ENCODE measurements at places on chromosomes 2 and 18.

DNA sequence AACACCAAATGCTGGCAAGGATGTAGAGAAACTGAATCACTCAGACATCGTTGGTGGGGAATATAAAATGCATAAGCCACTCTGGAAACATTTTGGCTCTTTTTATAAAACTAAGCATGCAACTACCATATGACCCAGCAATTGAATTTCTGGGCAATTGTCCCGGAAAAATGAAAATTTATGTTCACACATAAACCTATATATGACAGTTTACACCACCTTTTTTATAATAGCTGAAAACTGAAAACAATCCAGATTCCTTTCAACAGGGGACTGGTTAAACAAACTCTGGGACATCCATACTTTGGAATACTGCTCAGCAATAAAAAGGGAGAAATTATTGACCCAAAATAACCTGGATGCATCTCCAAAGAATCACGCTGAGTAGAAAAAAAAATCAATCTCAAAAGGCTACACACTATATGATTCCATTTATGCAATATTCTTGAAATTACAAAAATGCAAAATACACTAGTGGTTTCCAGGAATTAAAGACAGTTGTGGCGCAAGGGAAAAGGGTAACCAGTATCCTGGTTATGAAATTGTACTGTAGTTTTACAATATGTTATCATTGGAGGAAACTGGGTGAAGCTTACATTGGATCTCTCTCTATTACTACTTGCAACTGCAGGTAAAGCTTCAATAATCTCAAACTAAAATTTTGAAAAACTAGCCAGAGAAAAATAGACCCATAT, 130.2 kb upstream of the PID1 start:
- no peak for DNase-seq

DNA sequence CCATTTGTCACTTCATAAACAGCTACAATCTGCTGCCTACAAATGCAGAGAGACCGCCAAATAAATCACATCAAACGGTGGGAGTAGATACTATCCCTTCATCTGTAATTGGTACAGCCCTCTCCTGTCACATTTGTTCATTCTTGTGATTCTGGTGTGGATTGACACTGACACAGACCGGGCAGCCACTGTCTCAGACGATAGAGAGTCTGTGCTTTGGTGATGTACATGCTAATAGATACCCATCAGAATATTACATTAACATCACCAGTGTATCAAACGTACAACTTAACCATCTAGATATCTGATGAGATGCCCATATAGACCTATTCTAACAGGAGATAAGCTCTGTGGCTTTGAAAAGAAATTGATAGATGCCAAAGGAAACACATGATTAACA, 419.7 kb upstream of the ZEB2 start:
- DNase-seq, result no peak

DNA sequence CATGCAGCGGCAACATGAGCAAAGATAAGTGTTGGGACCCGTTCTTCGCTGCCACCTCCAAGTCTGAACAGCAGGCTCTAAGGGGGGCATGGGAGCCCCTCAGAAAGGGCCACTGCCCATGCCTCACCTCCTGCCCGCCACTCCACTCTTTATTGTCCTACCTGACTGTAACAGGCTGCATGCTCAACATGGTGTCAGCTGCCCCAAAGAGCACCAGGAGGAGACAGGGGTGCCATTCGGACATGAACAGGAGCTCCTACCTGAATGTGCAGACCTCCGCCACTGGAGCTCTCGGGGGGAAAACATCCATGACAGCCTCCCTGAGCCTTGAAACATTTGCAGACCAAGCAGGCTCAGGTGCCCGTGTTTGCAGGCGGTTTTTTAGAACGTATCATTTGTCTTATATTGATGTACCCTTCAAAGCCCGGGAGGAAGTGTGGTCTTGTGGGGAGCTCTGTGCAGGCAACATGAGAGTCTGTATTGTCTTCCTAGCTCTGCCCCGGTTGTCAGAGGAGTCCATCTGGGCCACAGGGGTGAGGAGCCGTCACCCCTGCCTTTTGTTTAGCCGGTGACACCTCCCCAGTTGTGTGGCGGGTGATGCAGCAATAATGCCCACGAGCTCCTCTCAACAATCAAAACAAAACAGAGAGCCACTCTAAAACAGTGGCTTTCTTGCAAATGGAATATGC, 35.1 kb upstream of the CD8A start:
- no peak for DNase-seq

DNA sequence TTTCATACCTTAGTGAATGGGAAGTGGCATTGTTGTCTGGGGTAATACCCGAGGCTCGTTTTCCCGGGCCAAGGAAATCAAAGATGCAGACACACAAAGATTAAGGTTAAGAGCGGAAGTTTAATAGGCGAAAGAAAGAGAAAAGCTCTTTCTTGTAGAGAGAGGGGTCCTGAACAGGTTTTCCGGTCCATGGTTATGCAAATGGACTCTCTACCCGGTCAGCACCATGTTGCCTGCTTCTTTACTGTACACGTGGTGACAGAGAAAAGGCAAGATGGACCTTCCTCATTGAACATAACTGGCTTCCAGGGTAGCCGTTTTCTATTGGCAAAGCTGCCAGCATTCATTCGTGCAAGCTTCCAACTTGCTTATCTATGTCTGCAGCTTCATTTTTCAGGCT, 2063.5 kb downstream of the SUCLG1 start:
- no peak for DNase-seq

- no peak for DNase-seq
Observed at GRCh38 chr18:56233595-56233994, 404.8 kb downstream of the TXNL1 start.

DNA sequence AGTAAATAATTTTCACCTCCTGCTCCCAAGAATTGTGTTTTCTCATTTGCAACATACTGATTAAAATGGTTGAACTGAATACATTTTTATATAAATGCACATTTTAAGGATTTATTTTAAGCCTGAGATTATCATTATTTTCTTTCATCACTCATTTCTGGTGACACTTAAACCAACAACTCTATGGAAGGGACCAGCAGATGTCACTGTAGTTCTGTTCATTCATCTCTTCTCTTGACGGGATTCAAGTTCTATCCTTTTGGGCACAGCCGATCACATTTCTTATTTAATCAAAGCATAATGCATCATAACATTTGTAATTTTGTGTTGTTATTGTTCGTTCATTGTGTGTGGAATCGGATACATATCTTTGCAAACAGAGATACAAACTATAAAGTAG, 417.9 kb downstream of the HRH4 start:
- DNase-seq, result no peak

GRCh38 chr2:25297738-25298137, 44.0 kb downstream of the DNMT3A start:
- DNase-seq, result no peak

DNA sequence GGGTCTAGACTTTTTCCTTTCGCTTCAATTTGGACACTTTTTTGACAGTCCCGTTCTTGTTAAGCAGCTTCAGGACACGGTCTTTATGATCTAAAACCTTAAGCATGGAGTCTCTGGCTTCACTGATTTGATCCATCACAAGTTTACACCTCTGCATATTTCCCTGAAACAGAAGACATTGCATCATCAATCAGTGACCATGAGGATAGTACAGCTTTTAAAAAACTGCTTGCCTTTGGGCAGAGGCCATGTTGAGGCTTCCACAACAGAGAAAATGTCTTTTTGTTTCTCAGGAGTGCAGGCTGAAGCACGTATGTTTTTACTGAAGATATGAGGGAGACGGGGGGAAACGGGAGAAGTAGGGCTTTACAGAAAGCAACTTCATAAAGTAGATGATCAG, 56.2 kb upstream of the AMMECR1L start:
- DNase-seq, result no peak

- no peak for DNase-seq
Observed at GRCh38 chr2:105070010-105070865, 32.4 kb downstream of the MRPS9 start.

GRCh38 chr18:4544142-4544541, 89.0 kb upstream of the DLGAP1 start:
- no peak for DNase-seq

GRCh38 chr2:61376211-61376610, 94.7 kb downstream of the USP34 start:
- DNase-seq, result no peak

- no peak for DNase-seq
Observed at GRCh38 chr2:102313950-102314349, 2.6 kb downstream of the IL1RL1 start.

GRCh38 chr2:150282771-150283371, 204.6 kb downstream of the RND3 start:
- no peak for DNase-seq

DNA sequence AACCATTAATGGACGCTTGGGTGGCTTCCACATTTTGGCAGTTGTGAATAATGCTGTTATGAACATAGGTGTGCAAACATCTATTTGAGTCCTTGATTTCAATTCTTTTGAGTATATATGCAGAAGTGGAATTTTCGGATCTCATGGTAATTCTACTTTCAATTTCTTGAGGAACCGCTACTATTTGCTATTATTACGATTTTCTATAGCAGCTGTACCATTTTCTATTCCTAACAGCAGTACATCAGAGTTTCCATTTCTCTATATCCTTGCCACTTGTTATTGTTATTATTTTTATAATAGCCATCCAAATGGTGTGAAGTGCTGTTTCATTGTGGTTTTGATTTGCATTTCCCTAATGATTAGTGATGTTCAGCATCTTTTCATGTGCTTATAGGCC, 69.5 kb downstream of the KIF5C start:
- no peak for DNase-seq

GRCh38 chr2:218961651-218962570, 2.4 kb downstream of the CDK5R2 start:
- no peak for DNase-seq

- DNase-seq, result no peak
Observed at GRCh38 chr2:186771395-186771794, 77.5 kb downstream of the FAM171B start.

DNA sequence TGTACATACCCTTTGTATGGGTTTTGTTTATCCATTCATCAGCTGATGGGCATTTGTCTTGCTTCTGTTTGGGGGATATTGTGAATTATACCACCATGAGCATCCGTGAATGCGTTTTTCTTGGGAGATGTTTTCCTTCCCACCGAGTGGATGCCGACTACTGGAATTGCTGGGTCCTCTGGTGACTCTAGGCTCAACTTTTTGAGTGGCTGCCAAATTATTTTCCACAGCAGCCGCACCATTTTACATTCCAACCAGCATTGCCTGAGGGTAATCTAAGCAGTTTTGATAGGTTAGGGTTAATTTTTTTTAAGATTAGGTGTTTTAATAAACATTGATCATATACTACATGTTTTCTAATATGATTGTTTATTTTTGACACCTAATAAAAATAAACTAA, 220.1 kb downstream of the SNTG2 start:
- DNase-seq, result no peak

- DNase-seq, result no peak
Observed at GRCh38 chr2:162677476-162677875, 161.1 kb downstream of the KCNH7 start.

DNA sequence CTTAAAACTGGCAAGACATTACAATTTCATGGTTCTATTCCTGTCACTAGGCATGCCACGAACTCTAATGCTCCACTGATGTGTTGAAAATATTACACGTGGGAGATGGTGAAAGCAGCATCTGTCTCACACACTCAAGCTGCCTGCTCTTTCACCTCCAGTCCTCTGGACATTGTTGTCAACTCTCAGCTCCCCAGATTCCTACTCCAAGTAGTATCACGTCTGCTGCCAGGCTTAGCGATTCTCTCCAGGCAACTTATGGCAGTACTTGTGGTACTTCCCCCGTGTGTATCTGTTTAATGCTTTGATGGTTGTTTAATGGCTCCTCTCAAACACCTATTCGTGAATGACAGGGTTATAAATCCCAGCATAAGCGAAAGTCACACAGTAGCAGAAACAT, 103.8 kb downstream of the TMEFF2 start:
- DNase-seq, result no peak

DNA sequence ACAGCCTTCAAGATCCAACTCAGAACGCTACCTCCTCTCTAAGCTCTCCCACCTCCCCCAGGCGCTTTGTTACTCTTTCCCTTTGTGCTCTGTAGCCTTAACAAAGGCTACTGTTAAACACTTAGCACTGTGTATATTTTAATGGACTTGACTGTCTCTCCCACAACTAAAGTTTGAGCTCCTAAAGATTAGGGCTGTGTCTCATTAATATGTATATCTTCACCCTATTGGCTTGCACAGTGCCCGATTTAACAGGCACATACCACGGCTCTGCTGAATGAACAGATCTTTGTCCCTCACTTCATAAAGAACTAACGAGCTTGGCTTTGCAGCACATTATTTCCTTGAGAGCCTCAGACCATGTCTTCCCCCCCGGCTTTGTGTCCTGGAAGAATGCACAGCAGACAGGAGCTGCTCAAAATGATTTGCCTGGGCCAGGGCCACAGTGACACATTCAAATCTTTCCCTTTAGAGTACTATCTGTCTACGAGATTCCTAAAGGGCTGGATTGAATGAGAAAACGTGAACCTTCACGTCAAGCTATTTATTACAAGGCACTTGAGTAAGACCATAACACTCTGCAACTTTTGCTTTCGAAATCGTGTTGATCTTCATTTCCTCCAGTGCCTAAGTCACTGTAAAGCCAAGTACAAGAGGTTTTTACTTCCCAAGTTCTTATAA, 22.1 kb downstream of the ABHD3 start:
- DNase-seq, result no peak

DNA sequence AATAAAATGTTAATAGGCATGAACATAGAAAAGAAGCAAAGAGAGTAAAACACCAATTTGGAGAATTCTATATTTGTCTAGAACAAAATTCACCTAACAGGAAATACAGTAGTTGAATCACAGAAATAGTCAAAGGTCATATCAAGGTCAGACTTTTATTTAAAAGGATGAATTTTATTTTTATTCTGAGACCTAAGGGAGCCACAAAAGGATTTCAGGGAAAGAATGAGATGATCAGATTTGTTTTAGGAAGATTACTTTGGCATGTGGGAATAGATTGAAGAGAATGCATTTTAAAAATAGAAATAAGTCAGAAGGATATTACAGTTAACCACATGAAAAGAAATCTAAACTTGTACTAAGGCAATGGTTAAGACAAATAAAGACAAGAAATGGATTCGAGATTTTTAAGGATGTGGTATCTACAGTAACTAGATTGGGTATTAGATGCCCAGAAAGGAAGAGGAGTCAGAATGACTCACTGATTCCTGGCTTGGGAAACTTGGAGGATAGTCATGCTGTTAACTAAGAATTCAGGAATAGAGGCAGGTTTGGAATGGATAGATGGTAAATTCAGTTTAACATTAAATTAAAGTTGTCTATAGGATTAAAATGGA, 56.0 kb downstream of the METTL4 start:
- DNase-seq, result no peak

DNA sequence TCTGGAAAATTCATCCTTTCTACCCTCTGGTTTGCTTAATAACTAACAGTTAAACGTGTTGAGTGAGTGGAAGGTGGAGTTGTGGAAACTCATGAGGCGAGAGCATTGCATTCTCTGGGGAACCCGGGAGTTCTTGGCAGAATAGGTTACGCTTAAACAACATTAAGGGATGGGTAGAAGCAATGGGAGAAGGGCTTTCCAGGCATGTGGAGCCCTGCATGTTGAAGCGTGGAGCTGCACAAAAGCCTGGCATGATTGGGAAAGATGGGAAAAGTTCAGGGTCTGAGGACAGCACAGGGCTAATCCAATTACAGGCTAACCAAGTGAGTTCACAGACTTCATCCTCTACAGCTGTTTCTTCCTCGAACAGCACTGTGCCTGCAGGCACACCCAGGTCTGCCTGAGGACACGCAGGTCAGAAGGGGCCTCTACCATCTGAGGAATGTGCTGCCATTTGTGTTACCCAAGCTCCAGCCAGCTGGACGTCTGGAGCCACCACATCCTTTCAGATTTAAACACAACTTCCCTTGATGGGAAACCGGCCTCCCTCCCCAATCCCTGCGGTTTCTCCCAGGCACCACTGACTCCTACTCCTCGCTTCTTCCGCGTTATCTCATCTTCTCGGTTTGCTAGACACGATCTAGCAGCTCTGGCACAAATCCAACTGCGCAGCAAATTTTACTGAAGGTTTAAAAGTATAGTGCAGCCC, 164.2 kb downstream of the ANTXR1 start:
- DNase-seq, result no peak

Data from NCI-H2107 (cell line).